Fibroblast of skin of back (primary cell): ENCODE measurements at places on chromosomes 12 and 14.

DNA sequence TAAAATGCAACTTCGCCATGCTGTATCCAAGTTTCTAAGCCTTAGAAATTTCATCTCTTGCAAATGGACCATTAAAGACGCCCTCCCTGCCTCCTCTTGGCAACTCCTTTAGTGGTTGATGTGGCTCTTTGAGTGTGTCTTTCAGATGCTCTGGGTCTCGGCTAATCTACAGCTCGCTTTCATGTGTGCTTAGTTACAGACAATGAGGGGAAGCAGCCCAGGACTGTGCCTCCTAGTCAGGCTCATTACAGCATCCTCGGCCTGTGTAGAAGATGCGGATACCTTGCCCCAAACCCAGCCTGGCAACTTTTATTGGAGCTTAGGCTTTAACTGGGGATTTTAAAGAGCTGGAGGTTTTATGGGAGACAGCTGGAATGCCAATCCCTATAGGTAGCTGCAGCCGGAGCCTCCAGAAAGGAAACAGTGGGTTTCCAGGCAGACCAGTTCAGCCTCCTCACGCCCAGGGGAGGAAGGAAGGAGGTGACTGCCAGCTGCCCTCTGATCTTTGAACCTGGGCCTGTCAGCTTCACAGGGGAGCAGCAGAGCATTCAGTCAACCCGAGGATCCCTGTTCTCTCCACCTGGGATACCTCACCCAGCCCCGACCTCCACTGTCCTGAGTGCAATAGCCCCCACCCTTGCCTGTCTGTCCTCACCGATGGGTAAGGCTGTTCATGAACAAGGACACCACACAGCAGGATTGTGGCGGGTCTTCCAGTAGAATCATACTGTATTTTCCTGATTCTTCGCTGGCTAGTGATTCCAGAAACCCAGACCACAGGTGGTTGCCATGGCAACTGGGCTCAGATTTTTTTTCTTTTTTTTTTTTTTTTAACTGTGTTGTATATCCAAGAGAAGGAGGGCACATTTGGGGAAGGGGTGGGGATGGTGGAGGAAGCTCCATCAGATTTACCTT lies 638.5 kb downstream of the MED13L start:
- no peak for DNase-seq

GRCh38 chr12:47828976-47829482 lies 9.3 kb upstream of the HDAC7 start:
- peak; percentile 86 for DNase-seq

DNA sequence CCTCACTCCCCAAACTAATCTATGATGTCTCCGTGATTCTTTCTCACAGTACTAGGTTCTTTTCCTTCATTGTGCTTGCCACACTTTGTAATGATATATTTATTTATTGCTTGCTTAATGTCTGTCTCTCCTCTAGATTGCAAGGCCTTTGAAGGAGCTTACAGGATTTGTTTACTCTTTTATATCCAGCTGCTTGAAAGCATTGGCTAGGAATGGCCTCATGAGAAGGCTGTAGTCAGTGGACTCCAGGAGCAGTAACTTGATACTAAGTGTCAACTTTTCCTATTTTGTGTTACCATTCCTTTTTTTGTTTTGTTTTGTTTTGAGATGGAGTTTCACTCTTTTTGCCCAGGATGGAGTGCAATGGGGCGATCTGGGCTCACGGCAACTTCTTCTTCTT lies 7.3 kb upstream of the FAM234B start:
- no peak for DNase-seq

DNA sequence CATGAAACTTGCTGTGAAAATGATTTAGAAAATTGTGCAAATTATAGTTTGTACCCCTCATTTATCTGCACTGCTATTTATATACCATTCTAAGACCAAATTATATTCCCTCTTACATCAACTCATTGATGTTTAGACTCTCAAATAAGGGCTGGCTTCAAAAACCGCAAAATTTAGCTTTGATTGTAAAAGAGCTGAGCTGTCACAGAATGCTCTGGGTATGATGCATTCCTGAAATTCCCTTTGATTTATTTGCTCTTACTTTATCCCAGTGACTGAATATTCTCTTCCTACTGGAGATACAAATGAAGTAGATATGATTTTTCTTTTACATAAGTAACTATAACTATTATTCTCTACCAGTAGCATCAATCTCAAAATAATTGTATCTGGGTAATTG lies 78.0 kb upstream of the TMTC2 start:
- DNase-seq: peak; percentile 87

- no peak for DNase-seq
These were observed 100.8 kb downstream of the GAS2L3 start for GRCh38 chr12:100674036-100674888.

- peak; percentile 41 for DNase-seq
These were observed 353.7 kb downstream of the APAF1 start for GRCh38 chr12:98998697-98999299.

- DNase-seq: no peak
These were observed 31.6 kb downstream of the BEGAIN start for GRCh38 chr14:100555436-100556139.

DNA sequence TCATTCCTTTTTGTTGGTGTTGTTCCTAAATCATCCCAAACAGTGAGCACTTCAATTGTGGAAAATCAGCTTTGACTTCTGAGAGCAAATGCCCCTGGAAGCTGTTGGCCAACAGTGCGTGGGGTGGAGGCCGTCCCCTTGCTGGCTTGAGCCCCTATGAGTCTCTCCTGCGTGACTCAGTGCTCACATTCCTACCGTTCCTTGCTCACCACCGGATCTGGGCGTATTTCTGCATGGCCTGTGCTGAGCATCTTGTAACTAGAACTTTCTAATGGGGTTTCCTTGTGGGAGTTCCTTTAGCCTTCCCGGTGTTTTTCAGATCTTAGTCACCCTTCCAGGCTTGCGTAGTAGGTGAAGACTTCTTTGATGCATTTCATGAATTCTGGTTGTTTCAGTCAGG lies 14.7 kb downstream of the SERPINA1 start:
- peak; percentile 97 for DNase-seq

GRCh38 chr14:92411135-92411534 lies 88.2 kb downstream of the SLC24A4 start:
- DNase-seq: no peak

DNA sequence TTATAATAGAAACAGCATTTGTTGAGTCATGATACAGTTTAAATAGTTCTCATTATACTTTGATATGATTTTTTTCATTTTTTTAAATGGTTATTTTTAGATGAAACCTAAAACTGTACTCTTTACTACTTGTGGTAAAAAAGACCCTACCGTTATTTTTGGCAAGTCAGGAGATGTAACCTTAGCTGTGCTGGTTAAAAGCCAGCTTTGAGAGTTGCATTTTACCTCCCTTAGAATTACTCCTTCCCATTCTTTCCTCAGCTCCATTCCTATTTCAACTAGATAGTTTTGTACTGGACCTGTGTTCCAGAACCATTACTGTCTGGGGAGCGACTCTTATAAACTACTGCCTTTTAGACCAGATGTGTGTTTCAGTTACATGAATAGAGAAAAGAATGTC lies 92.0 kb downstream of the RAD51B start:
- DNase-seq: peak; percentile 8

GRCh38 chr12:91143206-91143605 lies 31.9 kb upstream of the LUM start:
- DNase-seq: no peak

- no peak for DNase-seq
These were observed 8.3 kb downstream of the NDRG2 start for GRCh38 chr14:21016413-21017190.

GRCh38 chr12:116402163-116402939 lies 124.9 kb upstream of the MED13L start:
- no peak for DNase-seq

DNA sequence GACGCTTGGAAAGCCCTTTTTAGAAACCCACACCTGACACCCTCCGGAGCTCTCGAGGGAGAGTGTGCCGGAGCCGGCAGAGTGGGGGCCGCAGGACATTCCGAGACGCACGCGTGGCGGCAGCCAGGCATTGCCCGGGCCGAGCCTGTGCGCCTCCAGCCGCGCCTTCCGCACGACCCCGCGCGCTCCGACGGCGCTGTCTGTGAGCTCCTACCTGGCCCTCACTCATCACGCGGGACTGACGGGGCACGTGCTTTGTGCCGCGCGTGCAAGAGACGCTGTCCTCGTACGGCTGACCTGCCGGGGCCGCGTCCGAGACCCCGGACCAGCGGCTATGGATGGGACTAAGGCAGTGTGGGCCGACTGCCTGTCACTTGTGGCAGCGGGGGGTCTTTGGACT lies 5.2 kb downstream of the GALNT9 start:
- DNase-seq: no peak

- DNase-seq: no peak
These were observed 289.8 kb upstream of the RTL1 start for GRCh38 chr14:101193106-101193844.

DNA sequence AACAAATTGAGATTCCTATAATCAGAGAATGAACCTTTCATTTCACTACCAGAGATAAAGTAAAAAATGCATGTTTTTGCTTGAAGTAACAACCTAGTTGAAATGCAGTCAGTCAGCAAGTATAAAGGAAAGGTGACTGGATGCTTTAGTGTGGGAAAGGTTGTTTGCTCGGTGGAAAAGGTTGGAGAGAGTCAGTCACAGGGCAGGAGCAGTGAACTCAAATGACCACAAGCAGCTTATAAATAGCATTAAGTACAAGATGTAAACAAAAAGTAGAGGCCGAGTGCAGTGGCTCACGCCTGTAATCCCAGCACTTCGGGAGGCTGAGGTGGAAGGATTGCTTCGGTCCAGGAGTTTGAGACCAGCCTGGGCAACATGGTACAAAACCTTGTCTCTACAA lies 98.1 kb upstream of the FGD4 start:
- DNase-seq: no peak

- DNase-seq: no peak
These were observed 92.4 kb downstream of the TPH2 start for GRCh38 chr12:72031066-72031465.

DNA sequence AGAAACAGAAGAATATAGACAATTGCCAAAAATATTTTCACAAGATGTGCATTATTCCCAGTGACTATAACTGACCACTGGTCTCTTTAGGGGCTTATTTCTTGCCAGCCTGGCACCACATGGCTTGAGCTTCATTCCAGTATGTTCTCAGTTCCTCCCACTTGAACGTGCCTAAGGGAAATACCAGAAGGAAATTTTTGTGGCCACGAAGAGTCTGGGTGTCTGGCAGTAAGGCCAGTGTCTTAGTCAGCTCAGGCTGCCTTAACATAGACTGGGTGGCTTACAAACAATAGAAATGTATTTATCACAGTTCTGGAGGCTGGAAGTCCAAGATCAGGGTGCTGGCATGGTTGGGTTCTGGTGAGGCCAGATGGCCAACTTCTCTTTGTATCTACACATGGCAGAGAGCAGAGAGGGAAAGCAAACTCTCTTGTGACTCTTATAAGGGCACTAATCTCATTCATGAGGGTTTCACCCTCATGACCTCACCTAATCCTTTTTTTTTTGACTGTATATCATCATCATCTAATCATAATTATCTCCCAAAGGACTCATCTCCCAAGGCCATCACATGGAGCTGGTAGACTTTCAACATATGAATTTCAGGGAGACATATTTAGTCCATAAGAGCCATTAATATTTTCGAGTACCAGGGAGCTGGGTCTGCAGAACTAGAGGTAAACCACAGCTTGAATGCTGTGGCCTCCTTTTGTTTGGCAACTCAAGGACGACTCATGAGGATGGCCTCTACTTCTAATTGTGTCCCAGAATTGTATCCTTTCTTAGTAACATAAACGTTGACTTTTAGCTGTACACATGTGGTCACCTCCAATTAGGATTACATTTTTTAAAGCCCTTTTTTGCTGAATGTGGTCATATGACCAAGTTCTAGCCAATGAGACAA lies 5.1 kb upstream of the SMOC1 start:
- DNase-seq: peak; percentile 47

DNA sequence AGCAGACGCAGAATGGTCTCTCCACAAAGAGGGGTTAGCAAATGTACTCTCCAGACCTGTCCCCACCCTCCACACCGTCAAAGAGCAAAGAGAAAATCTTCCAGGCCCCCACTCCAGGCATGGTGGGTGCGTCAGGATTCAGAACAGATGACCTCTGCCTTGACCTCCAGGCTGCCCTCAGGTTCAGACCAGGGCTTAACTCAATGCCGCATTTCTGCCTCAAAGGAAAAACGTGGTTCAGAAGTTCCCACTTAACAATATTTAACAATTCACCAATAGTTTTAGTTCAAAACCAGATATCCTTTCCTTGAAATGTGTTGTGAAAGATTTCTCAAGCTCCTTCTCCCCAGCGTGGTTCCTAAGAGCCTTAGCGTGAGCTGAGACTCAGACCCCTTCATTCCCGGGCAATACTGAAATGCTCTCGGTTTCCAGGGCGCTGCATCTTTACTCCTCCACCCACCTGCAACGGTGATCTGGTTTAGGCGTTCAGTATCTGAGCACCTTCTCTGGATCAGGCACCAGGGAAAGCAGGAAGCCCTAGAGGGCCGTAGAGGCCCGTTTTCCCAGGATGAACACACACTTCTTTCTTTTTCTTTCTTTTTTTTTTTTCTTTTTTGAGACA lies 22.9 kb downstream of the HSP90AA1 start:
- no peak for DNase-seq

DNA sequence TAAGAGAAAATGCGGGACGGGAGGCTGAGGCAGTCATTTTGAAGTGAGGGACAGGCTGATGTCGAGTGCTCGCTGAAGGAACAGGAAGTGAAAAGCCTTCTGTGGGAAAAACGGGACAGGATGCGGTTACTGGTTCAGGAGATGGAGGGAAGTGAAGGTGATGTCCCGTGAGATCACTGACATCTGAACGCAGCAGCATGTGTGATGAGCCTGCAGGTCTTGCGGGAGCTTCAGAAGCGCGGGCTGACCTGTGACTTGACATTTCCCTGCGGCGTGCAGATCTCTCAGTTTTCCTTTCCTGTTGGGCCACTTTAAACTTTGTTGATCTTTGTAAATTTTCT lies 77.8 kb downstream of the DDX51 start:
- DNase-seq: no peak

DNA sequence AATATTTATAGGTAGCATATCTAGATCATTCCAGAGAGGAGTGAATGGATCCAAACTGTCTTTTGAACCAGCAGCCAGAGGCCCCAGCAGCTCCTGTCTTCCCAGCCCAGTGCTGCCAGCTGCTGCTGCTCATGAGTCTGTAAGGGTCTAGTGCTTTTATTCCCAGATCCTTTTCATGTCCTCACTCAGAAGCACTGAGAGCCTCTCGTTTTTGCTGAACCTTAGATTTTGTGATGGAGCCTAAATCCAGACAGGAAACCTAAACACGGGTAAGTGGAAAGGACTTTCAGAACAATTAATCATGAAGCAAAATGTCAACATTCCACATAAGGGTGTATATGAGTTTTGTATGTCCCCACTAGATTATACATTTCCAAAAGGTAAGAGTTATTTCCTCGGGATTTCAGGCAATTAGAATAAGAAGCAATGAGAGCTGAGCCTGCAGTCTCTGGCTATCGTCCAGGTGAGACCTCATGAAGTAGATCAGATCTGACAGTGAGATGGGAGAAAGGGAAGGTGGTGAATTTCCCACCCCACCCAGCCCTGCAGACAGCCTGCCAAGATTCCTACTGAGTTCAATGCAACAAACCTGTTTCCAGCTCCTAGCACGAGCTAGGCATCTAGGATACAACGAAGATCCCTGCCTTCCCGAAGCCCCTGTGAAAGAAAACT lies 84.4 kb downstream of the NINJ2 start:
- no peak for DNase-seq

- no peak for DNase-seq
These were observed 436 bp downstream of the VPS33A start for GRCh38 chr12:122265886-122266229.

- DNase-seq: peak; percentile 55
These were observed 42.1 kb downstream of the MAP1LC3B2 start for GRCh38 chr12:116600959-116601918.

GRCh38 chr12:55997535-55997859 lies 421 bp downstream of the SUOX start:
- no peak for DNase-seq

GRCh38 chr12:95997911-95998510 lies 1.9 kb upstream of the HAL start:
- peak; percentile 4 for DNase-seq
